ENCODE measurements at places on chromosomes 3 and 15. TPM values are rescaled to one million over a fixed set of nuclear protein-coding genes. Genes with fewer than 3 reads are reported as not detected.

Gene GOLGA6A
- total RNA-seq, result not detected

Gene SCAANT1
- 1.2 TPM for total RNA-seq

Gene MYO5A
- 66.7 TPM for total RNA-seq

Gene RBMS3
- 42.9 TPM for total RNA-seq

Gene NR1I2
- total RNA-seq, result 0.09 TPM

Gene NPAP1
- total RNA-seq, result not detected

Gene CHRD
- 0.28 TPM for total RNA-seq

Gene TRAIP
- total RNA-seq, result 2.1 TPM

Gene DYNLT2B
- 12.4 TPM for total RNA-seq

Gene P3H2
- total RNA-seq, result 5.0 TPM

Gene CYP8B1
- total RNA-seq, result not detected

Gene PRRT3
- 0.72 TPM for total RNA-seq

Gene IL17RE
- 0.18 TPM for total RNA-seq

Gene CACNA2D3
- not detected for total RNA-seq

Gene CD86
- total RNA-seq, result under 0.01 TPM

Gene FANCD2
- 8.7 TPM for total RNA-seq

Gene APEH
- total RNA-seq, result 86.8 TPM

Gene OR5K2
- not detected for total RNA-seq

Gene WNT5A
- 0.09 TPM for total RNA-seq

Data from endothelial cell of coronary artery (primary cell).